ENCODE measurements at places on chromosomes 13 and 19.

GRCh38 chr13:52158629-52159158 lies 703 bp downstream of the NEK3 start:
- DNase-seq, result no peak

GRCh38 chr19:38837656-38838121 lies 6.1 kb upstream of the ECH1 start:
- no peak for DNase-seq

DNA sequence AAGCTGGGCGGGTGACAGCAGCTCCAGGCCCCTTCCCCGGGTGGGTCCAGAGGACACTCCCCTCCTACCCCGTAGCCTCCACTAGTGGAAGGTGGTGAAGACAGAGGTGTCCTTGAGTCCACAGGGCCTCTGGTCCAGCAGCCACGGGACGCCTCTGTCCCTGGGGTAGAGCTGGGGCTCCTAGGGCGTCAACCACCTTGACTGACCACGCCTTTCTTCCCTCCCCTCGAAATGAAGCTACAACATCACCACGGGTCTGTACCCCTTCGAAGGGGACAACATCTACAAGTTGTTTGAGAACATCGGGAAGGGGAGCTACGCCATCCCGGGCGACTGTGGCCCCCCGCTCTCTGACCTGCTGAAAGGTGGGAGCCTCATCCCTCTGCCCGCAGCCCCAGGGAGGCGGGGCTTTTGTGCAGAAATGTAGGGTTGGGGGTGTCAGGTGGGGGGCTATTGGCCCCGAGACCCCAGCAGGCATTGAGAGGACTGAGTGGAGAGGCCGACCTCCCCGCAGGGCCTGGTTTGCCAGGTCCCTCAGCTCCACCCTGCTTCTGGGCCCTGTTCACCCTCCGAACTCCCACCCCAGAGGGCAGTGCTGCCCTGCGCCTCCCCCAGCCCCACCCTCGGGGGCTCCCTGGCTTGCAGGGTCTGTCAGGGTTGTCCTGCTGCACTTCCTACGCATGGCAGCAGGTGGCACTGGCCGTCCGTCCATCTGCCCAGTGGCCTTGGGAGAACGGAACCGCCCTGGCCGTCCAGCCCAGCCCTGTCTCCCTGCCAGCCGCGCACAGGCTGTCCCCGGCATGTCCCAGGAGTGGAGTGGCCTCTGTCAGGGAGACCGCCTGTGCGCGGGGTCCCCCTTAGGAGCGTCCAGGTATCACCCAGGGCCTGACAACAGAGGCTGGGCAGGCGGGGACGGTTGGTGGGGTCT lies 15.7 kb downstream of the STK11 start:
- no peak for DNase-seq

GRCh38 chr19:49920624-49921363 lies 8.2 kb upstream of the ATF5 start:
- DNase-seq, result no peak

DNA sequence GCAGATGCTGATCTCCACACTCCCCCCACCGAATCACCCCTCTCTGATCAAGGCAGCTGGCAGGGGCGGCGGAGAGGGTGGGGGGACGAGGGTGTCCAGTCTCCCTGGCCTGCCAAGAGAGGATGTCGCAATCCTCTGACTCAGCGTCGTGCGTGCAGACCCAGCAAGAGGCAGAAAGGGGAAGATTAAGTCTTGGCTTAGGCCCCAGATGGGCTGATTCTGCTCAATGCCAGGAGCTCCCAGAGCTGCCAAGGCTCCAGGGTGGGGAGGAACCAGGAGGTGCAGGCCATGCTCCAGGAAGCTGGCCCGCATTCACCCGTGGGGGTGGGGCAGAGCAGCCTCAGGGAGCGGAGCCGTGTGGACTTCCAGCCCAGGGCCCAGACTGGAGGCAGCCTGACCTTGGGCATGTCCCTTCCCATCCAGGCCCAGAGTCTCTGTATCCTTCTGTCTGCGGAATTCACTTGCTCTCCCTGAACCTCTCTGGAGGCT lies 6.6 kb upstream of the BCL3 start:
- peak; percentile 92 for DNase-seq

- no peak for DNase-seq
Observed at GRCh38 chr19:38385804-38386257, 2.0 kb downstream of the GGN start.

DNA sequence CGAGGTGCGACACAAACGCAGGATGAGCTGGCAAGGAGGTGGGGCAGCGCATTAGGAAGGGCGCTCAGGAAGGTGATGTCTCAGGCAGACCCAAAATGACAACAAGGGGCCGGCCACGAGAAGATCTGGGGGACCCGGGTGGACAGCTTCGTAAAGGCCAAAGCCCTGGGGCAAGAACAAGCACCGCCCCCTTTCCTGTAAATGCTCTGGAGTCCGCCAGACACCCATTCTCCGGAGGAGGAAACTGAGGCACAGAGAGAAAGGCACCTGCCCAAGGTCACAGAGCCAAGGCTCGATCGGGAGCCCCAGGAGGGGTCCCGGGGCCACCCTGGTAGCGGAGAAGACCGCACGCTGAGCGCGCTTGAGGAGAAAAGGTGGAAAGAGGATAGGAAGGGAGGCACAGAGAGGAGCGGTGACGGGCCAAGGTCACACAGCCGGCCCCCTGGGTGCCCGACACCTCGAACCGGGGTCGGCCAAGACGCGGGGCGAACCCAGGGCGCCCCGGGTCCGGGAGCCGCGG lies 571 bp downstream of the SAFB2 start:
- DNase-seq, result no peak

DNA sequence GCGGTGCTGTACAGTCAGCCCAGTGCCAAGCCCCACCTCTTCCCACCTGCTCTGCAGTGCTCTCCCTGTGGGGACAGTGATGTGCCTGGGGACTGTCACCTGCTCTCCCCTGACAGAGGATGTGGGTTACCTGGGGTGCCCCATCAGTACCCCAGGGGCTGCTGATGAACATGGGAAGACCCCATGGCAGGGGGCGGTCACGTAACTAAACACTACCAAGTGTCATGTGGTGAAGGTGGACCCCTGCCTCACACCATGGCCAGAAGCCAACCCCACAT lies 12.7 kb downstream of the KDM4B start:
- no peak for DNase-seq

GRCh38 chr13:29195456-29195855 lies 375.3 kb downstream of the MTUS2 start:
- DNase-seq, result no peak

GRCh38 chr19:12092065-12092867 lies 27.7 kb downstream of the ZNF844 start:
- peak; percentile 87 for DNase-seq

DNA sequence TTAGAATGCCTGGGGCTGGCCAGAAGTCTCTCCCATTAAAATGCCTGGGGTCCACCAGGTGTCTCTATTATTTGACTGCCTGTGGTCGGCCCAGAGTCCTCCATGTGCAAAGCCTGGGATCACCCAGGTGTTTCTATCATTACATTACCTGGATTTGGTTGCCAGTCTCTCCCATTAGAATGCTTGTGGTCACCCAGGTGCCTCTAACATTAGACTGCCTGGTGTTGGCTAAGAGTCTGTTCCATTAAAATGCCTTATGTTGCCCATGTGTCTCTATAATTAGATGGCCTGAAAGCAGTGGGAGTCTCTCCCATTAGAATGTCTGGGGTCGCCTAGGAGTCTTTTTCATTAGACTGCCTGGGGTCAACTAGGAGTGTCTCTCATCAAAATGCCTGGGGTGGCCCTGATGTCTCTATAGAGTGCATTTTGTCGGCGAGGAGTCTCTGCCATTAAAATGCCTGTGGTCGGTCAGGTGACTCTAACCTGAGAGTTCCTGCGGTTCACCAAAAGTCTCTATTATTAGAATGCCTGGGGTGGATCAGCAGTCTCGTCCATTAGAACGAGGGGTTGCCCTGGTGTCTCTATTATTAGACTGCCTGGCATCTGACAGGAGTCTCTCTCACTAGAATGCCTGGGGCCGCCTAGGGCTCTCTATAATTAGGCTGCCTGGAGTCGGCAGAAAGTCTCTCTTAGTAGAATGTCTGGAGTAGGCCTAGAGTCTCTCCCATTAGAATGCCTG lies 1540.5 kb downstream of the UQCRFS1 start:
- DNase-seq, result no peak

DNA sequence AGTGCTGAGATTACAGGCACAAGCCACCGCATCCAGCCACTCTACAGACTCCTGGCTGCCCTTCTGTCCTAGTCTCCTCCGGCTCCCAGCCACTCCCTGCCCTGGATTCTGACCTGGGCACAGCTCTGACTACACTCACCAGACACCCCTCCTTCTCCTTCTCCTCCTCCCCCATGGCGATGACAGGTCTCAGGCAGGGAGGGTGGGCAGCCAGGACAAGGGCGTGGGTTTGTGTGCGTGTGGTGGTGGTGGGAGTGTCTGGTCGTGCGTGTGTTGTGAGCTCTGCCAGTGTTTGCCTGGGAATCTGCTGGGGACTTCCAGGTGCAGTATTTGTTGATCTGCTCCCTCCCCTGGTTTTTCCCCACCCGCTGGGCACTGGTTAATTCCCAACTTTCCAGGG lies 3.0 kb upstream of the NCCRP1 start:
- no peak for DNase-seq

GRCh38 chr13:51956717-51957116 lies 54.5 kb downstream of the ATP7B start:
- no peak for DNase-seq

- peak; percentile 81 for DNase-seq
Observed at GRCh38 chr19:54418030-54418929, 3.0 kb downstream of the TTYH1 start.

GRCh38 chr19:29745253-29745652 lies 30.2 kb upstream of the C19orf12 start:
- no peak for DNase-seq

GRCh38 chr13:60369242-60369641 lies 27.8 kb upstream of the TDRD3 start:
- DNase-seq, result no peak
